ENCODE measurements at places on chromosomes 1 and 21. TPM values are rescaled to one million over a fixed set of nuclear protein-coding genes. Genes with fewer than 3 reads are reported as not detected.

- no peak for DNase-seq
Measured at GRCh38 chr1:8121261-8122159, 95.4 kb upstream of the ERRFI1 start.

Gene MAN1C1
- 10.0 TPM for total RNA-seq

DNA sequence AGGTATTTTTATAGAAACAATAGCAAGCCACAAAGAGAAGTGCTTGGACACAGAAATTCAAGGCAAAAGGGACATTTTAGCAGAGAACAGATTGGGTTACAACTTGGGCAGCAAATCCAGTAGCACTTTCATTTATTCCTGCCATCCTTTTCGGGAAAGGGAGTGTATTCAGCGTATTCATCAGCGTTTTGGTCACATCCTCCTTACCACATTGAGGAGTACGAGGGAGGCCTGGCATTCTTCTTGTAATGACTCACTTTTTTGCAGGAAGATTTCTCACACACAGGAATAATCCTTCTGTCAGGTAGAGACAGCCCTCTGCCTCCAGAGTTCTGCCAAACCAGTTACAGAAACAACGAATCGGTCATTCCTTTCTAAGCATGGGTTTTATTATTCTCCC lies 18.1 kb upstream of the FAM78B start:
- no peak for DNase-seq

DNA sequence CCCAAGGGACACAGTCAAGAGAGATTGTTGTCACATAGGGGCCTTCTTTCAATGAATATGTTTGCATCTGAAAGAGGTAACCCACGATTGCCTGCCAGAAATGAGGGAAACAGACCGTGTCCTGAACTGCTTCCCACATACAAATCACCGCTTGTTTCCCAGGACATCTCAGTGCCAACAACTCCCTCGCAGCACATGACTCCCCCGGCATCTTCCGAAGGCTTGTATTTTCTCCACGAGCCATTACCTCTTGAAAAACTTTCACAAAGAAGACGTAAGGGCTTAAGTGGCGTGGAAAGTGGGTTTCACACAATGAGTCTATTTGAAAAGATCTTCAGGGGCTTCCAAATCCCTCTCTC lies 31.6 kb upstream of the PDE9A start:
- DNase-seq: no peak

GRCh38 chr1:29967261-29967660 lies 730.9 kb downstream of the PTPRU start:
- DNase-seq: no peak

- DNase-seq: no peak
Measured at GRCh38 chr1:78176448-78176847, 130.7 kb downstream of the GIPC2 start.

Gene GJB5
- not detected for total RNA-seq

GRCh38 chr1:58841455-58841854 lies 57.6 kb upstream of the JUN start:
- peak; percentile 39 for DNase-seq

- no peak for DNase-seq
Measured at GRCh38 chr1:42745851-42746250, 5.8 kb upstream of the CLDN19 start.

- DNase-seq: no peak
Measured at GRCh38 chr1:216434232-216434631, 11.0 kb upstream of the USH2A start.

GRCh38 chr1:54274881-54275280 lies 74.9 kb downstream of the MRPL37 start:
- DNase-seq: no peak

Gene DHX9
- total RNA-seq: 244 TPM

DNA sequence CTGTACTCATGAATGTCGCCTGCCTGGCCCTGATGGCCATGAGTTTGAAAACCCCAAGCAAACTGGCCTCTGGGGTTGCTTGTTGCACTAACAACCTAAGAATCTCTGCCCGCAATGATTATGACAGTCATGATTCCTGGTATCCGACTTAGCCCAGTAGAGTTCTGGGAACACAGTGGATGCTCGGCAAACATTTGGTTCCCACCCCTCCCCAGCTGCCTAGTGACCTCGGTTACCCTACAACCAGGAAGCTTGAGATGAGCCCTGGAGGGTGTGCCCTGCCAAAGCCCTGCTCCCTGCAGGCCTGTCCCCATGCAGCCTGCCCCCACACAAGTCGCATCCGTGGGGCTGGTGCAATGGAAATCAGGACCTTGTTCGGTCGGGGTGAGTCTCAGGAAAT lies 76.0 kb upstream of the ZBTB40 start:
- no peak for DNase-seq

DNA sequence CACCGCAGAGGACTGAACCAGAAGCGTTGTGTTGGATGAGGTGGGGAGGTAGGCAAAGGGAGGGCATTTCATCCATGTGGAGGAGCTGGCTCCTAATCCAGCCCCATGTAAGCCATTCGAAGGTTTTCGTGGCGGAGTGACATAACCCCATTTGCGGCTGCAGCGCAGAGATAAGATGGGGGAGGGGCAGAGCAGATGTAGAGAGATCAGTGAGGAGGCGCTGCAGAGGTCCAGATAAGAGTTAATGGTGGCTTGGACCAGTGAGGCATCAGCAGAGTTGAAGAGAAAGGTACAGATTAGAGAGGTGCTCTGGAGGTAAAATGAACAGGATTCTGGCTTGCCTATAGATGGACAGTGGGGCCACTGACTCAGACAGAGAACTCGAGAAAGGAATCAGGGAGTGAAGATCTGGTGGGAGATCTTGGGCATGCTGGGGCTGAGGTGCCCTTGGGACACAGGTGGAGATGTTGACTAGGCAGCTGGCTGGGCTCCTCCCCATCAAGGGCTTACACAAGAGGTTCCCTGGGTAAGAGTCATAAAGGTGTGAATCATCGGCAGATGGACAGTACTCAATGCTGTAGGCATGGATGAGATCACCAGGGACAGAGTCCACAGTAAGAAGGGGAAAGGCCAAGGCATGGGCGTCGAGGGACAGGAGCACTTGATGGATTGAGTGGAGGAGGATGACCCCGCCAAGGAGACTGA lies 7.8 kb upstream of the PTPRF start:
- no peak for DNase-seq

Gene CNIH3
- total RNA-seq: 1.5 TPM

Gene OR2L5
- total RNA-seq: not detected

- peak; percentile 38 for DNase-seq
Measured at GRCh38 chr1:32900956-32901822, at the start of gene TMEM54. TSS of gene TMEM54 (minus strand) at chr1:32901389. CDS start at chr1:32901238, 151 bp downstream.

DNA sequence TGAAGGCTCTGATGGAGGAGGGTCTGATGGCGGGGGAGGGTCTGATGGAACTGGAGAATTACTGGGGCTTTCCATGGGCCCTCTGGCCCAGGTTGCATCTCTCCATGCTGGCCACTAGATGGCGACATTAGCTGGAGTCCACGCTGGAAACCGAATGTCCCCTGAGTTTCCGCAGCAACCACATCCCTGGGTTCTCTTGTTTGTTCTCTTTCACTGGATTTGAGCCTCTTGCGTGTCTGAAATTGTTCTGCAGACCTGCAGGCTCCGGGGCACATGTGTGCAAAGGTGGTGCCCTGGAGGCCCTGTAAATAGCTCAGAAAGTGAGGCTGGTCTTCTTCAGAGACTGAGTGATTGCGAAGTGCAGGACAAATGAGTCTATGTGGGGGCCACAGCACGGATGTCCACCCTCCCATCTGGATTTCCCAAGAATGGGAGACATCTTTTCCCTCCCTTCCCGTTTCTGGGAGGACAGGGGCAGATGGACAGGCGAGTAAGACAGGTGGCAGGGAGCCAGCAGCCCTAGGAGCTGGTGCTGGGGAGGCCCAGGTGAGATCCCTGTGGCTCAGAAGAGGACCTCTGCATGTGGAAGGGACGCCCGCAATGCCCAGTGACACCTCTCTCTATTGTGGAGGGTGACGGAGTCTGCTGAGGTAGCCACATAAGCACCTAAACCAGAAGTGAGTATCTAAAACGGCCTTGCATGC lies 73.2 kb upstream of the ABCG1 start:
- peak; percentile 80 for DNase-seq

- DNase-seq: peak; percentile 74
Measured at GRCh38 chr1:31739346-31739745, 24.8 kb downstream of the ADGRB2 start.

Gene MCOLN2
- total RNA-seq: 32.9 TPM

GRCh38 chr1:169326956-169327268 lies 40.7 kb downstream of the NME7 start:
- DNase-seq: no peak

DNA sequence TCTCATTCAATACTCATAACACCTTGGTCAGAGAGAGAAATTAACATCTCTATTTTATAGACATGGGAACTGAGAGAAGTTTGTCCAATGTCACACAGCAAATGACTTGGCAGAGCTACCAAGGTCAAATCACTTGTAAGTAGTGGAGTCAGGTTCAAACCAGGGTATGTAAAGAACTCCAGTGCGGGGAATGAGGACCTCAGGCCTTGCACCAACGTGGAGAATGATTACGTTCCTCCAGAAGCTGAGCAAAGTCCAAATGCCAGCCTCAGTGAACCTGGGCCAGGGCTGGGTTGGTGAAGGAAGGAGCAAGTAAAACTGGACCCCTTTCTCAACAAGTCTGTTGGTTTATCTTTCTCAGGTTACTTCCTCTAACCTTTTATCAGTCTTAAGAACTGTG lies 1.8 kb upstream of the CSF1 start:
- DNase-seq: no peak

DNA sequence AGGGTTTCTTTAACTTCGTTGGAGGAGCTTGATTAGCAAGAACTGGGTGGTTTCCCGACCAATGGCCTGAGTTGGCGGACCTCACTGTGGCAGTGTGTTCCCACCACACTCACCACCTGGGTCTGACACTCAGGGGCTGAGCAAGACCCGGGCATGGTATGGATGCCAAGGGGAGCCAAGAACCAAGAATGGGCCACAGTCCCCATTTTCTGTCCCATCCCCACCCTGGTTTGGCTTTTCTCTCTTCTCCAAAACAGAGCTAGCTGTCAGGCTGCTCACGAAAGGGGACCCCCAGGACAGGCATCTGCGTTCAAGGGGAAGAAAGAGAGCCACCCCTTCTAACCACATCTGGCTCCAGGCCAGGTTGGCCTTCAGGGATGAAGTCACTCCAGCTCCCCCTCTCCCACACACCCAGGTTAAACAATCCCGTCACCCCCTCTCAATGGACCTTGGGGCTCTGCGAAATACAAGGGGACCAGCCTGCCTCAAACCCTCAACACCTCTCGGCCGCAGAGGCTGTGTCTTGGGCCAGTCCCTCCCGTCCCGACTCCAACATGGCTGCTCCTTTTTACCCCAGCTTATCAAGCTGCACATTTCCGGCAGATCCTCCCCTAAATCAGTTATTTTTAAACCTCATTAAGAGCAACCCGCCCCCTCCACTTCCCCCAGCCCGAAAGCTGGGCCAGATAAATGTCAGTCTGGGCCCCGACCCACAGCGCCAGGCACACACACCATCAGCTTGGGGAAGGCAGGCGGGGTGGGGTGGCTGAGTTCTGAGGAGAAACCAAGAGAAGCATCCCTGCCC lies 3.4 kb downstream of the TAGLN2 start:
- DNase-seq: peak; percentile 39

Gene ATP6V1G3
- not detected for total RNA-seq

- DNase-seq: peak; percentile 86
Measured at GRCh38 chr1:168112673-168113305, 23.9 kb downstream of the GPR161 start.

- no peak for DNase-seq
Measured at GRCh38 chr1:32798191-32798590, 19.0 kb downstream of the YARS1 start.

DNA sequence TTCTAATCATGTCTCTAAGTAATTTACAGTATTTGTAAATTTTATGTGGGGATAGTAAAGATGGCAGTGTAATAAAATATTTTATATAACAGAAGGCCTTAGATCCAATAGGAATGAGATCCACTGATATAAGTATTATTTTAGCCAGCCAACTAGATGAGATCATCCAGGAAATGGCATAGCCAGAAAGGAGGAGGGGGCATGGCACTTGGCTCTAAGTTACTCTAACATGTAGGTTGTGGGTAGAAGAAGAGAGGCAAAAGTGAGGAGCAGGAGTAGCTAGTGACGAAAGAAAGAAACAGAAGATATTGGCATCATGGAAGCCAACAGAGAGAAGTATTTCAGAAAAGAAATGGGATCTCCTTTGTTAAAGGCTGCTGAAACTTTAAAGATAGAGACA lies 426.1 kb downstream of the PTPRC start:
- DNase-seq: no peak

DNA sequence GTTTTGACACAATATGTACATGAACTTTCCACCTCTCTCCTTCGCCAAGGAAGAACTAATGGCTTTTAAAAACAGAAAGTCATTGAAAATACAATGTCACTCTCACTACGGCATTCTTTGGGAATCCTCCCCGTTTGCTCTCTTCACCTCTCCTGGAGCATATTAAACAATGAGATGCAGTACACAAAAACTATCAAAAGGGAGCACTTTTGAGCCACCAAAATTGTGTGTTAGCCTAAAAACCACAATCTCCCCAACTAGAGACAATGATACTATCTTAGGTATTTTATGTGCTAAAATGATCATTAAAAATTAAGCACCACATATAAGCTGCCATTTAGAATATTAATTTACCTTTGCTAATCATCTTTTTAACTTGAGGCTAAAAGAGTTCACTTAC lies 425.5 kb downstream of the KCTD3 start:
- no peak for DNase-seq

GRCh38 chr1:180917306-180918065 lies 4.8 kb downstream of the KIAA1614 start:
- DNase-seq: no peak

Gene ADAMTS1
- total RNA-seq: not detected

DNA sequence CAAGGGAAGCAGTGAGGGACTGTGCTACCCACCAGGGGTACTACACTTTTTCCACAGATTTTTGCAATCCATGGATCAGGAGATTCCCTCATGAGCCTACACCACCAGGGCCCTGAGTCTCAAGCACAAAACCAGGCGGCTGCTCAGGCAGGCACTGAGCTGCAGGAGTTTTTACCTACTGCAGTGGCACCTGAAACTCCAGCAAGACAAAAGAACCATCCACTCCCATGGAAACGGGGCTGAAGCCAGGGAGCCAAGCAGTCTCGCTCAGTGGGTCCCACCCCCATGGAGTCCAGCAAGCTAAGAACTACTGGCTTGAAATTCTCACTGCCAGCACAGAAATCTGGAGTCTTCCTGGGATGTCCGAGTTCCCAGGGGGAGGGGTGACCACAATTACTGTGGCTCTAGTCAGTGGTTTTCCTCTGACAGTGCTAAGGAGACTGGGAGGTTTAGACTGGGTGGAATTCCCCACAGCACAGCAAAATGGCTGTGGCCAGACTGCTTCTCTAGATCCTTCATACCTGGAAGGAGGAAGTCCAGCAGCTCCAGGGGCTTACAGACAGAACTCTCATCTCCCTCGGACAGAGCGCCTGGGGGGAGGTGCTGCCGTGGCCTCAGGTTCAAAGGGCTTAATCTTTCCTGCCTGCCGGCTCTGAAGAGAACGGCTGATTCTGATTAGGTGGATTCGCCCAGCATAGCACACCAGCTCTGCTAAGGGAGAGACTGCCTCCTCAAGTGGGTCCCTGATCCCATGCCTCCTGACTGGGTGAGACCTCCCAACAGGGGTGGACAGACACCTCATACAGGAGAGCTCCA lies 437.8 kb downstream of the LTN1 start:
- DNase-seq: no peak

- no peak for DNase-seq
Measured at GRCh38 chr1:228367798-228368791, 38.5 kb downstream of the TRIM11 start.

- DNase-seq: no peak
Measured at GRCh38 chr1:209876078-209876800, 48.5 kb downstream of the UTP25 start.

Gene ADAM30
- total RNA-seq: not detected

Data from activated CD4-positive, alpha-beta T cell treated with anti-CD3 and anti-CD28 coated beads for 36 hours (primary cell).